Left lobe of liver (tissue), 2 donors: ENCODE measurements at places on chromosomes 6 and 20.

DNA sequence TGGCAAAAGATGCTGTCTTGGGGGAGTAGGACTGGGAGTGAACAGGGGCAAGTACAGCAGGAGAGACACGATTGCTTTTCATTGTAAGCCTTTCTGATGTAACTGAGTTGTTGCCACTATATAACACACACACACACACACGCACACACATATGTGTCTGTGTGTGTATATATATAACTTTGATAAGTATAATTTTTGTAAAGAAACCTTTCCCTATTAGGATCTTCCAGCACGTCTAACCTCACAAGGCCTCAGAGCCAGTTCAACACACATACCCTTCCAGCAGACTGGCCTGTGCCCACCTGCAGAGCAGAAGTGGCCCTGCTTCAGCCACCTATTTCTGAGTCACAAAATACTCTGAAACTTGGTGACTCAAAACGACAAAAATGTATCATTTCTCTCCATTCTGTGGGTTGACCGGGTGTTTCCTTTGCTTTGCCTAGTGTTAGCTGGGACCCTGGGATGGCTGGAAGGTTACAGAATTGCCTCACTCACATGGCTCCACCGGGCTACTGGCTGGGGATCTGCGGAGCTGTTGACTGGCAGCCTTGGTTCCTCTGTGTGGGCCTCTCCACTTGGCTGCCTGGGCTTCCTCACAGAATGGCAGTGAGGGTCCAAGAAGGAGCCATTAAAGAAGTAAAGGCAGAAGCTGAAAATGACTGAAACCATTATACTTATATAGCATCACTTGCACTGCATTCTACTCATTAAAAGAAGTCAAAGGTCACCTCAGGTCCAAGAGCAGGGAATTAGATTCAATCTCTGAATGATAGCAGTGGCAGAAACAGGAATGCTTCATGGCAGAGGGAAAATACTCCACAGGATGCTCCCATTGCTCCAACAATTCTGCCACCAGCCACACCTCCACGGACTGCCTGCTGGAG lies 126.4 kb downstream of the BANF2 start:
- DNase-seq, result no peak

DNA sequence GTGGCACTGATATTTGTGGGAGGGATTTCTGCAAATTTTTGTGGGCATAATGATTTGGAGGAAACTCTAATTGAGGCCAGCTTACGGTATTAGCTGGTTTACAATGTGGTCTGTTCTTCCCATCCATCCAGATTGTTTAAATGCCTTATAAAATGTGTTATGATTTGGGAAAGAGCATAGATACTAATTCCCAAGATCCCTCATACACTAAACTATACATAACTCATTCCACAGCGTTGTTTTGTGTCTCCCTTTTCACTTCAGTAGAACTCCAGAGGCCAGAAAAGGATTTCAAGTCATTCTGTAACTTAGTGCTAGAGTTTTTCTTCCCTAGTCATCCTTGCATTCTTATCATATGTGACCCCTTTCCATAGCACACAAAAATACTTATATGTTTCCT lies 292.6 kb upstream of the NT5E start:
- DNase-seq, result no peak

GRCh38 chr20:17742731-17743130 lies 43.0 kb downstream of the BANF2 start:
- DNase-seq, result no peak

- DNase-seq, result peak; percentile 49
Measured at GRCh38 chr6:21587961-21588480, 5.5 kb upstream of the SOX4 start.

GRCh38 chr20:7765221-7765620 lies 175.0 kb downstream of the HAO1 start:
- no peak for DNase-seq
